ENCODE measurements at places on chromosomes 6 and 20.

DNA sequence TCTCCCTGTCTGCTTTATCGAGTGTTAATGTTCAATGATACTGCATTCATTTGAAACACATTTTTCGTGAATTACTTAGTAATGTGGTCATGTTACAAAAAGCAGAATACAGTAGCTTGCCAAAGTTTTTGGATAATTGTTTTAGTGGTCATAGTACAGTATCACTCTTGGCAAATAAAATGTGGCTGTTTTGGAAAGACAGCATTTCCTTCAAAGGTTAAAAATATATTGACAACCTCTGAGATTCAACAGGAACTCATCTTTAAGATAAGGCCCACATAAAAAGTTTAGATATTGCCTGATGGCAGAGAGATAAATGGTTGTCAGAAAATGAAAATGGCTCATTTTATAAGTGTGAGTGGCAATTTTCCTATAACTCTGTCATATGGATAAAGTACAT is 297.7 kb upstream of the MAN1A1 start:
- DNase-seq, result peak; percentile 63

- no peak for DNase-seq
Measured at GRCh38 chr6:160790028-160790792, 88.2 kb downstream of the PLG start.

DNA sequence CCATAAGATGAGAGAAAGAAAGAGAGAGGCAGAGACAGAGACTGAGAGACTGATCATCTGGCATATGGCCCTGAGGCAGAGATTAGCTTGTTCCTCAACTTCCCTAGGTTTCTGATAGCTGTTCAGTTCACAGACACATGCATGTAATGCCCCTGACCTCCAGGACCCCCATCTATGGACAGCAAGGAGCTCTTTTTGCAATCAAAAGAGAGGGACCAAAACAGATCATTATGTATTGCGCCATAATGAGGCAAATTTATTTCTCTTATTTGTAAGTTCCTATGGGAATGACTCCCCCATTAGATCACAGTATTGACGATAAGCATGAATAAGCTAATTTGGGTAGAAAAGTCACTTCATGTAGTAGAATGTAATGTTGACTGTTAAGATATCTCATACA is 25.6 kb downstream of the KCNQ5 start:
- no peak for DNase-seq

DNA sequence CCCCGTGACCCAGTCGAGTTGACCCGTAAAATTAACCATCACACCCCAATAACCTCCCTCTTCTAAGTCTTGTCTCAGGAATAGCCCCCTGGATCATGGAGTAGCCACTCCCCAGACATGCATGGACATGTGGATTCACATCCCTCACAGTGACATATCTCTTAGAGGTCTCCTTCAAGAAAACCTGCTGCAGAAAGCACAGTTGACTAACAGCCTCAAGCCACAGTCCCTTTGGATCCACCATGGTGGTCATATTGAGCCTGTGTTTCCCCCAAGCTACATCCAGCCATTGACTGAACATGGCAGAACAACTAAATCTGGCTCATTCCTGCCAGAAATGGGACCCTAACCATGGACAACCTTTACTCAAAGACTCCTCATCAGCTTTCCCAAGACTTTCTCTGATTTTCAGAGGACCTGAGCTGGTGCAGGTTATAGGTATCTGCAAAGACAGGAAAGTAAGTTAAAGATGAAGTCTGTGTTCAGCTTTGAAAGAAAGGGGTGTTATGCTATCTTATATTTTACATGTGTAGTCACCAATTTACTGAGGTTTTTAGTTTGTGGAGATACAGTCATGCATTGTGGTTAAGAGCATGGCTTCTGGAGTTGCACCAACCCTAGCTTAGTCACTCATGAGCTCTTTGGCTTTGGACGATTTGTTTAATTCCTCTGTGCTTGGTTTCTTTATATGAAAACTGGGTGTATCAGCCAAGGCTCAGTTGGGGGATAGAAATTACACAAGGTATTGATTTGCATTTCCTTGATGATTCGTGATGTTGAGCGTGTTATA is 219.1 kb downstream of the MYLK4 start:
- peak; percentile 94 for DNase-seq

- no peak for DNase-seq
Measured at GRCh38 chr6:80469977-80470376, 363.5 kb downstream of the BCKDHB start.

DNA sequence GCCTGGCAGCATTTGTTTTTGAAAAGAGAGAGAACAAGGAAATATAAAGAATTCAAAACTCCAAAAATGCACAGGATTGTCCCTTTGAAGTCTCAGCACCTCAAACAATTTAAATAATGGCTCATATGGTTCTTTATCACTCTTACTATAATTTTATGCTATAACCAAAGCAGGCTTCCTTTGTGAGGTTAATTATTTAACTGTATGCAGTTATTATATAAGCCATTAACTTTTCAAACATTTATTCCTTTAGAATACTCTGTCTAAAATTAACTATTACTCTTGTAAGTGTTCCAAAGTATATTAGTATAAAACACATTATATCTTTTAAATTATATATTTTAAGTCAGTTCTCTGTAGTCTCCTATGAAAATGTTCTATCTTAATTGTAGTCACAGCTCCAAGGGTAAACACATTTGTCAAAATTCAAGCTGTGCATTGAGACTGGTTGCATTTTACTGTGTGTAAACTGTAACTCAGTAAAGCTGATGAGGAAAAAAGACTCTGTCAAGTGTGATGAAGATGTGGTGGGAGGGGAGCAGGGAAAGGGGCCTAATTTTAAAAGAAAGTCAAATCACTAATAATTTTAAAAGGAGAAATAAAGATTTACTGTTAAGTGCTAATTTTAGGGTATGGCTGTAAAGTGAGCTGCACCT is 20.0 kb upstream of the PLAGL1 start:
- no peak for DNase-seq

DNA sequence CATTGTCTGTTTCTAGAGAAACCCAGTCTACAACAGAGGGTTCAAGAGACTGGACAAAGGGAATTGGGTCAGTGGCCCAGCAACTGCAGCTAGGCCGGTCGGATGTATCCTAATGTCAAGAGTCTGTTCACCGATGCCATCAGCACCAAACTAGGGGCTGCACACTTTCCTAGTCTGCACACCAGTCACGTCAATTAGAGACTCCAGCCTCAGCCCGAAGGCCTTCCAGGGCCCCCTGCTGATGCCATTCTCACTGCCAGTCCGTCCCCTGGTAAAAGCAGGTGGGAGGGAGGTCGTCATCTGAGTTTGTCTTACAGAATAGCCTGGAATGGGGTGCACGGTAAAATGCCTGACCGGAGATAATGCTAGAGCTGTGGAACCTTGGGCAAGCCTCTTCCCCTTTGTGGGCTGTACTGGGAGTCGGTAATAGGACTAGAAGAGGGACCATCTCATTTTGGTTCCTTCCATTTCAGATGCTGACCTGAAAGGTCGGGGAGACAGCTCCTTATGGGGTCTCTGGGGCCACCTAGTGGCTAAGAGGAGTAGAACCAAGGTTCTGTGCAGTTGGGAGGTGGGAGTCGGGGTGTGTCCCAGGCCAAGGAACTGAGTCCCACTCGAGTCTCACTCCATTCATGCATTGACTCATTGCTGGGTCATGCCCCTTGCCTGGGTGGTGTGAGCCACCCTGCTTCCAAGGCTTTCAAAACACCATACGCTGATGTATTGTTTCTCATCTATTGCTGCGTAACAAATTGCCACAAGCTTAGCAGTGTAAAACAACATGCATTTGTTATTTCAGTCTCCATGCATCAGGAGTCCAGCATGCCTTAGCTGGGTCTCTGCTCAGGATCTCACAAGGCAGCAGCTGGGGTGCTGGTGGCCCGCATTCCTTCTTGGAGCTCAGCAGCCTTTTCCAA is 5.1 kb downstream of the SOX12 start:
- peak; percentile 76 for DNase-seq

DNA sequence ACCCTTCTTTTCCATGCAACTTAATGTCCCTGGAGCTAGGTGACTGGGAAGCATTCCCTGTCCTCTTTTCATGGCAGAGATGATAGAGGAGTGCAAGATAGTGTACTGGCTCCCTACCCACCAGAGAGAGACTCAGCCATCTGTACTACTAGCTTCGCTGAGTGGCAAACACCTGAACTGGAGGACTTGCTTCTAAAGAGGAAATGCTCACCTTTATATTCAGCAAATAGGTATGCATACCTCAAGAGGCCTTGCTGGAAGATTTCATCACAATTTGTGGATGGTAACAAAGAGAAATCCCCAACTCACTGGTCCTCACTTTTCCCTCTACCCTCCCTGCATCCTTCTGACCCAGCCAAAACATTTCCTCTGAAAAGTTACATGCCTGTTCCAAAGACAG is 124.1 kb downstream of the FOXA2 start:
- no peak for DNase-seq

DNA sequence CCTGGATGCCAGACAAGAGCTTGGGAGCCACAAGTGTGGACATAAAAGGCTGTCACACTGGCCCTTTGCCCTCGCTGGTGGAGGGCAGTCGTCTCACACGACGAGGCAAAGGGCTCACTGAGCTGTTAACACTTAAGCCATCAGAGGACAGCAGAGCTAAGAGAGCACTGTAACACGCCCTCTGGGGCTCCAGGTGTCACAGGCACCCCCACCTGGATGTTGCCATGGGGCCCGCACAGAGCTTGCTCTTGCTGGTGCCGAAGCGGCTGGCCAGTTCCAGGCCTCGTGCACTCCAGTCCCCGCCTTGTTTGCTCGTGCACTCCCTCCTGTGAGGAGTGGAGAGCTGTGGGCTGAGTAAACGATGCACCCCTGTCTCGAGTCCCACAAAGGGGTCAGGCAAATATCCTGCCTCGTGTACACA is 37.4 kb downstream of the SLC35D3 start:
- DNase-seq, result no peak

- no peak for DNase-seq
Measured at GRCh38 chr20:49797344-49797615, 15.3 kb upstream of the SLC9A8 start.

DNA sequence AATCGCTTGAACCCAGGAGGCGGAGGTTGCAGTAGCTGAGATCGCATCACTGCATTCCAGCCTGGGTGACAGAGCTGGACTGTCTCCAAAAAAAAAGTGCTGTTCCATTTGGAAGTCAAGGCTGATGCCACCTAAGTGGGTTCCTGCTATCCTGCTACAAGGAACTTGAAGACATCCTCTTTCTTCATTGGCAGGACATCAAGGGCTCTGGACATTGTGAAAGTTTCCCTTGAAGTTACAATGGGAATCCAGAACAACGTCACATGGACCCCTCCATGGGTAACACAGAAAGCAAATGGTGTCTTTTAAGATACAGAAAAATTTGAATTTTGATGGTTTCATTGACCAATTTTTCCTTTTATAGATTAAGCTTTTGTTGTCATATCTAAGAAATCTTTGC is 15.5 kb upstream of the ITCH start:
- no peak for DNase-seq

DNA sequence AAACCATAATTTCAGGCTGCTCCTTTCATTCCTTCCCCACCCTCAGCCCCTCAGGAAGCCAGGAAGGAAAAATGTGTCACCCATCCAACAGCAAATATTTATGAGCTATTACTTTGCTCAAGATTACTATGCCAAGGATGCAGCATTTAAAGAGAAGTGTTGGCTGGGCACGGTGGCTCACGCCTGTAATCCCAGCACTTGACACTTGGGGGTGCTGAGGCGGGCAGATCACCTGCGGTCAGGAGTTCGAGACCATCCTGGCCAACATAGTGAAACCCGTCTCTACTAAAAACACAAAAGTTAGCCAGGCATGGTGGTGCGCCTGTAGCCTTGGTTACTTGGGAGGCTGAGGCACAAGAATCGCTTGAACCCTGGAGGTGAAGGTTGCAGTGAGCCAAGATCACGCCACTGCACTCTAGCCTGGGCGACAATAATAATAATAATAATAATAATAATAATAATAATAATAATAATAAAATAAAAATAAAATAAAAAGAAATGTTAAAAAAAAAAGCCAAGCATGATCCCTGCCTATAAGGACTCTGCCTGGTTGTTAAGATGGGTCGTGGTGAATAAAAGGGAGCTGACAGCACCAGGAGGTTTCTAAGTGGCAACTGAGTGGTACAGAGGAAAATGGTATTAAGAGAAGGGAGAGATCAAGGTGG is 20.5 kb upstream of the TIAM2 start:
- DNase-seq, result no peak

- peak; percentile 77 for DNase-seq
Measured at GRCh38 chr6:17115251-17116116, 13.6 kb downstream of the STMND1 start.

GRCh38 chr6:6803180-6803977 is 214.9 kb downstream of the LY86 start:
- no peak for DNase-seq

DNA sequence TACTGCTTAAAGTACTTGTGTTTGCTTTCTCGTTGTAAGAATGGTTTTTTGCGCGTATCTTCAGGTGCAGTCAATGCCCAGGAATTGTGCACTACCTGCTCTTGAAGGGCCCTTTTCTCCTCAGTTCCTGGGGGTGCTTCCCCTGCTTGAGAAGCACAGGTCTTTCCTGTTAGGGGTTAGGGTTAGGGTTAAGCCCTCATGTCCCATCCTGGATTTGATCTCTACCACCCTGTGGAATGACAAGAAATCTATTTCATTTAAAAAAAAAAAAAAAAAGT is 39.6 kb upstream of the TBXT start:
- no peak for DNase-seq

- no peak for DNase-seq
Measured at GRCh38 chr20:59446376-59446775, 146.0 kb downstream of the EDN3 start.

- no peak for DNase-seq
Measured at GRCh38 chr6:151322570-151322969, 68.8 kb downstream of the ZBTB2 start.

DNA sequence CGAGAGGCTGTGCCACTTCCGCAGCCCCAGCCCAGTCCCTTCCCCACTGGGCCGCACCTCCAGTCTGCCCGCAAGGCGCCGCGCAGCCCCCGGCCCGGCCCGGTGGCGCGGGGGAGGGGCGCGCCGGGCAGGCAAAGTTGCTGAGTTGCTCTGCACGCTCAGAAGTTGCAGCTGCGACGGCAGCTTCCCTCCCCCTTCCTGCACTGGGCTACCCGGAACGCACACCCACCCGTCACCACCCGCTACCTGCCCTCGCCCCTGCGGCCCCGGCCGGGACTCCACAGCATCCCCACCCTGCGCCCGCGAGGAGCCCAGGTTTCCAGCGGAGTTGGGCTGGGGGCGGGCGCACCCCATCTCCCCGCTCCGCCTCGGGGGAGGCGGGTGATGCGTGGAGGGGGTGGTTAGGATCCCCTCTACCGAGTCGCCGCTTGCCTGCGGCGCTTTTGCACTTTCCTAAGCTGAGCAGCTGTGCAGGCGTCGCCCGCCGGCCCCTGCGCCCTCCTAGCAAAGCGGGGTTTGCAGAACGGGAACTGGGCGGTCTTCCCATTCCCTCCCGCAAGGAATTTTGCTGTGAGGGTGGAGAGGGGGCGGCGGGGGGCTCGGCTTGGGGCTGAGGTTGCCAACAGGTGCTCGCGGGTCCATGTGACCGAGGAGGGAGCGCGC is 55.9 kb upstream of the RREB1 start:
- DNase-seq, result no peak

Measured in fibroblast of the aortic adventitia (primary cell).